Dermis microvascular lymphatic vessel endothelial cell (primary cell): ENCODE measurements at places on chromosomes 7 and 10.

GRCh38 chr10:109987452-109988211, 20.2 kb upstream of the ADD3 start:
- DNase-seq: peak; percentile 33

- DNase-seq: no peak
These were observed 418.3 kb downstream of the PAXIP1 start for GRCh38 chr7:154584352-154585252.

DNA sequence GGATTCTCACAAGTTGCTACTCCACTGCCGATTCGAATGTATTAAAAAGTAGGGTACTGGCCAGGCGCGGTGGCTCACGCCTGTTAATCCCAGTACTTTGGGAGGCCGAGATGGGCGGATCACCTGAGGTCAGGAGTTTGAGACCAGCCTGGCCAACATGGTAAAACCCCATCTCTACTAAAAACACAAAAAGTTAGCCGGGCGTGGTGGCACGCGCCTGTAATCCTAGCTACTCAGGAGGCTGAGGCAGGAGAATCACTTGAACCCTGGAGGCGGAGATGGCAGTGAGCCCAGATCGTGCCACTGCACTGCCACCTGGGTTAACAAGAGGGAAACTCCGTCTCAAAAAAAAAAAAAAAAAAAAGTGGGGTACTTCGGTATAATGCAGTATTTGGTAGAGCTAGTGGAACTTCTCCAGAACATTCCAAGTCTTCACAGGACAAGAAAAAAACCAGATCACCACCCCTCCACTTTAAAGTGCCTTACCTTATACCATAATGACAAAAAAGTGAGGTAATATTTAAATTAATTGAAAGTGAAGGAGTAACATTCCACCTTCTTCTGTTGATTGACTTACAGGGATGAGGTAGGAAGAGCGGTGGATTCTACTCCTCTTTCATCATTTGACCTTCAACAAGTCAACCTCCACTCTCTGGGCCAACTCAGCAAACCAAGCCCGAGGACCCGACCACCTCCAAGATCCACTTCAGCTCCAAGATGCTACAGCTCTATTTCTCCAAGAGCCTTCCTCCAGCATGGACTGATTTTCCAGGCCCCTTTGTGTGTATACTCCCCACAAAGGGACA, 2.0 kb downstream of the BAZ1B start:
- no peak for DNase-seq

DNA sequence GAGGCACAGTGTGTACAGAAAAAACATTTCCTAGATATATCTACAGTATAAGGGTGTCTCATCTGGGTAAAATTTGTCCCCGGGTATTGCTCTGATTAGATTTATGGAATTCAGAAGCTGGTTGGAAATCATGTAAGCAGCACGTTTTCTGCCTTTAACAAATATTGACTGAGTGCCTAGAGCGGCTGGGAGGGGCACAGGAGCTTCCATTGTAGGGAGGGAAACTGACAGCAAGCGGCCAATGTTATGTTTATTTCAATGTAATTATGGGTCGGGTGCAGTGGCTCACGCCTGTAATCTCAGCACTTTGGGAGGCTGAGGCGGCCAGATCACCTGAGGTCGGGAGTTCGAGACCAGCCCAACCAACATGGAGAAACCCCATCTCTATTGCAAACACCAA, 4.4 kb upstream of the RFC2 start:
- DNase-seq: no peak

GRCh38 chr10:101287997-101288635, 58.9 kb upstream of the LBX1 start:
- peak; percentile 52 for DNase-seq

GRCh38 chr7:26199301-26200037, 1.1 kb downstream of the HNRNPA2B1 start:
- DNase-seq: peak; percentile 52

DNA sequence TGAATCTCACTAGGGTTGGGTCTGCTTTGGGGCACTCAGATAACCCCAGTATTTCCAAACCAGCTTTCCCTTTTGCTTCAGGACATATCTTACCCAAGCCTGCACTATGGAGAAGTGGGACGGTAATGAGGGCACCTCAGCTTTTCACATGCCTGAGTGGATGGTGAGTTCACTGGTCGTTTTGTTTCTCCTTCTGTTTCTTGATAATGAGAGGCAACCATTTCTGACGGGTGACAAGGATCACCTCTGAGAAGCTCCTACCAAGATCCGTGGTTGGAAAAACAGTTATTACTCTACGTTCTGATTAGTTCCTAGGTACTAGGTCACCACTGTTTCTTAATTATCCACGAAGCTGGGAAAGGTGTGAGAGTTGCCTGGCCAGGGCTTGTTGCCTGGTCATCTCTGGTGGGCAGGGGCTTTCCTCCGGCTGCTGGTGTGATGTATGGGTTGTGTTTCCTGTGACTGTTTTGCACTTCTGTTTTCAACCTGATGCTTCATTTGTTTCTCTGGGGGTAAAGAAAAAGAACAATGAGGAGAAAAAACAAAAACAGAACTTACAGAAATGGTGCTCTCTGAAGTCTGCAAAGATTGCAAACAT, 65.7 kb upstream of the STRIP2 start:
- no peak for DNase-seq

GRCh38 chr7:2849941-2850766, 6.0 kb upstream of the GNA12 start:
- DNase-seq: no peak

DNA sequence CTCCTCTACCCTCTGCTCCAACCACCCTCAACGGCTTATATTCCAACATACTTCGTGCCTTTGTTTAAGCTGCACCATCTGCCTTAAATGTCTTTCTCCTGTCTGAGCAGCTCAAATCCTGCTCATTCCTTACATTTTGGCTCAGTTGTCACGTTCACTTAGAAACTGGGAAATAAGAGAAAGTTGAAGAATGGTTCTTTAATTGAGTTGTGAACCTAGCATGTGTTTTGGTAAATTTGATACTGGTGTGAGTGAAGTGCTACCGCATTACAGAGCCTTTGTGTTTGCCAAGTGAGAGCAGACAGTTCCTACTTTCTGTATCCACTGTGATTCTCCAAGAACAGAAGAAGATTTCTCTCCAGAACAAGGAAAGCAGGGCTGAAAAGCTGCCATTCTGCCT, 54.3 kb downstream of the EPDR1 start:
- DNase-seq: no peak

- no peak for DNase-seq
These were observed 8.2 kb upstream of the CLIP2 start for GRCh38 chr7:74280985-74281384.

DNA sequence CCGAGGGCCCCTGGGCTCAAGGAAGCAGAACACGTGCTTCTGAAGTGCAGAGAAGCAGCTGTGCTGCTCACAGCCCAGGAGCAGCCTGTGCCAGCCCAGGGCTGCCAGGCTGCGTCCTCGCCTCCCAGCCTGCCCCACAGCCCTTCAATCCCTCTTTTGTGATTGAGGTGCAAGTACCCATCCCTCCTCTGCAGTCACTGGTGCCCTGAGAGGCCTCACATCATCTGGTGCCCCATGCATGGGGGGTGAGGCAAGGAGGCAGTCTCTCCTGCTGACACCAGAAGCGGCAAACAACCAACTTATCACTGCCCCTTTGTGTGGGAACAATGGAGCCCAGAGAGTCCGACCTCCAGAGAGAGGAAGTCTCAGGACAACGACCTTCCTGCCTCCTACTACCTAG, 49.8 kb upstream of the FGFR2 start:
- DNase-seq: no peak

DNA sequence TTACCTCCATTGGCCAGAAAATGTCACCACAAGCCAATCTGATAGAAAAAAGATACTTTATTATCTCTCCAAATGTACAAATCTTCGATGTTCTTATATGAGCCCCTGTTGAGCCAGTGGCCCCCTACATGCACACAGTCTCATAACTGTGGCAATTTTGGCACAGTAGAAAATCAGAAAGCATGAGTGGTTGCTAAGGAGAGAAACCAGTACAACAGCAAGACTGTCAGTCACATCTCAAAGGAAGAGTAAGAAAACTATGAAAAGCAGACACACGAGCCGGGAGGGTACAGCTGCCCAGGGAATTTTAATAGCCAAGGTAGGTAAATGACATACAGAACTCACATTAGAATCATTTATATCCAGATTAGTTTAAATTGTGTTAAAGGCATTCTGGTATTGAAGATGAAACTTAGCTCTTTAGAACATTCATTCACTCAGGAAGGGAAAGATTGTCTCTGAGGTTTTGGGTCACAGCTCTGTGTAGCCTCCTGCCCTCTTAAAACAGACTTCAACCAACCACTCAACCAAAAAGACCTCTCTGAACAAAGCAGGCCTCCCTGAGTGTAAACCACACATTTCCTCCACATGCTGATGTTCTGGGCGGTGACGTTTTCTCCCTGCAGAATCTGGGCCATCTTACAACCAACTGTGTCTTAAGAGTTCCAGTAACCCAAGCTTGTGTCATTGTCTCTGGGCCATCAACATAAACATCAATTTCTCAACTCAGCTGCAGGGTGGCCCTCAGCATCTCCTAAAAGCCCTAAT, 80.8 kb upstream of the ADAM12 start:
- DNase-seq: no peak

- no peak for DNase-seq
These were observed 48.7 kb downstream of the LSMEM1 start for GRCh38 chr7:112529521-112529920.

- DNase-seq: no peak
These were observed 99.5 kb downstream of the VPS50 start for GRCh38 chr7:93331706-93332105.

DNA sequence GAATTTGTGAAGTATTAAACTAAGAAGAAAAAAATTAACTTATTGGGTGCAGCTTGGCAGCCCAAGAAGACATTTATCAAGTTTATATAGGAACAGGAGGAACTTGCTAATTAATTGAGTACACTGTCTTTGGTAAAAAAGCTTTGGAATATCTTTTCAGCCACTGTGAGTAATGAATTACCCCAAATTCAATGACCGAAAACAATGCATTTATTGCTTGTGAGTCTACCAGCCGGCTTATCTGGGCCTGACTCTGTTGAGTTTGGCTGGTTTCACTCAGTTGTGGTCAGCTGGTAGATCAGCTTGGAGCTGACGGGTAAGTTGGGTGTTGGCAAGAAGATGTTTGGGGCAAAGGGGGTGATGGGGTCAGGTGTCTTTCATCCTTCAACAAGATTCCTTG, 11.6 kb downstream of the GNG11 start:
- no peak for DNase-seq

GRCh38 chr7:27921081-27921836, 181.3 kb downstream of the TAX1BP1 start:
- peak; percentile 88 for DNase-seq

- DNase-seq: no peak
These were observed 60.5 kb downstream of the SUFU start for GRCh38 chr10:102564209-102564834.

- DNase-seq: no peak
These were observed 740.5 kb downstream of the PCDH15 start for GRCh38 chr10:54060572-54060971.

DNA sequence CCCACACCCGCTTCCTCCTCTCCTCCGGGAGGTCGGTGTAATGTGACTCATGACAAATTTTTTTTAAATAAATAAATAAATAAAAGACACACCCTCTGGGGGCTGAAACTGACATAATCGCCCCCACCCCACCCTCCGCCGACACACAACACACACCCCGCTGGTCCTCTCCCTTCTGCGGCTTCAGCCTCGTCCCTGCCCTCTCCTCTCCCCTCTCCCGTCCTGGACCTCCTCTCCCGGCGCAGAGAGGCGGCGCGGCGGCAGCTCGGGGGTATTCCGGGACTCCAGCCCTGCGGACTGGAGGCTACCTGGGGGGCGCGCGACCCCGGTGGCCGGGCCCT, 686 bp downstream of the ABI1 start:
- DNase-seq: peak; percentile 79
